ENCODE measurements at places on chromosomes 6 and 20. TPM values are rescaled to one million over a fixed set of nuclear protein-coding genes. Genes with fewer than 3 reads are reported as not detected.

MCHR2 gene
- total RNA-seq: not detected

FGD2 gene
- 19.1 TPM for total RNA-seq

EDN1 gene
- total RNA-seq: 21.7 TPM

GRM1 gene
- total RNA-seq: not detected

NRM gene
- 2.7 TPM for total RNA-seq

ITCH gene
- total RNA-seq: 68.8 TPM

GRCh38 chr6:39843305-39844020 is 51.3 kb downstream of the DAAM2 start:
- no peaks in the 10 kb centered on the region for H3K27me3 ChIP-seq
- peaks cover 15% of the 10 kb centered on the region for H3K4me1 ChIP-seq
- no peak overlapping the region for H3K4me3 ChIP-seq
- no peaks in the 10 kb centered on the region for H3K36me3 ChIP-seq
- no peak for DNase-seq

DNA sequence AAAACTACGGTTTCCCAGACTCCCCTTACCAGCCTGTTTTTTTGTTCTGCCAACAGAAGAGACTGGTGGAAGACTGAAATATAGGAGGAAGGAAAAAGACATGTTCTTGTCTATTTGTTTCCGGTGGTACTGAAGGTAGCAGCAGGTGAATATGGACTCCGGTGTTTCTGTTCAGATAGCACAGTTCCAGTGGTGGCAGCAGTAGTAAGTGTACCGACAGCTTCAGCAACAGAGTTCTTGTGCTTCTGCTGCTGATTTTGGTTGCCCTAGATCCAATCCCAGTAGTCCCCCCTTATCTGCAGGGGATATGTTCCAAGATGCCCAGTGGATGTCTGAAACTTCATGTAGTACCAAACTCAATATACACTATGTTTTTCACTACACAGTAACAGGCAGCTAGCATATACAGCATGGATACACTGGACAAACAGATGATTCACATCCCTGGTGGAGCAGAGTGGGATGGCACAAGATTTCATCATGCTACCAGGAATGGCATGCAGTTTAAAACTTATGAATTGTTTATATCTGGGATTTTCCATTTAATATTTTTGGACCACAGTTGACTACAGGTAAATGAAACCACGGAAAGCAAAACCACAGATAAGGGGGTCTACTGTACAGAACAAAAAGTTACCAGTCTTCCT is 301.8 kb downstream of the BTBD9 start:
- DNase-seq: no peak
- H3K4me3 ChIP-seq: no peak overlapping the region
- no peaks in the 10 kb centered on the region for H3K27me3 ChIP-seq
- no peaks in the 10 kb centered on the region for H3K4me1 ChIP-seq

GRCh38 chr6:4986999-4987398 is 16.8 kb downstream of the RPP40 start:
- no peak for DNase-seq
- H3K4me1 ChIP-seq: no peaks in the 10 kb centered on the region
- no peaks in the 10 kb centered on the region for H3K27me3 ChIP-seq
- H3K36me3 ChIP-seq: no peaks in the 10 kb centered on the region
- H3K27ac ChIP-seq: no peak overlapping the region

GRCh38 chr20:58480551-58481336 is 34.5 kb downstream of the APCDD1L start:
- peaks cover 6% of the 10 kb centered on the region for H3K4me1 ChIP-seq
- H3K36me3 ChIP-seq: no peaks in the 10 kb centered on the region
- no peak for DNase-seq
- H3K27me3 ChIP-seq: no peaks in the 10 kb centered on the region

DNA sequence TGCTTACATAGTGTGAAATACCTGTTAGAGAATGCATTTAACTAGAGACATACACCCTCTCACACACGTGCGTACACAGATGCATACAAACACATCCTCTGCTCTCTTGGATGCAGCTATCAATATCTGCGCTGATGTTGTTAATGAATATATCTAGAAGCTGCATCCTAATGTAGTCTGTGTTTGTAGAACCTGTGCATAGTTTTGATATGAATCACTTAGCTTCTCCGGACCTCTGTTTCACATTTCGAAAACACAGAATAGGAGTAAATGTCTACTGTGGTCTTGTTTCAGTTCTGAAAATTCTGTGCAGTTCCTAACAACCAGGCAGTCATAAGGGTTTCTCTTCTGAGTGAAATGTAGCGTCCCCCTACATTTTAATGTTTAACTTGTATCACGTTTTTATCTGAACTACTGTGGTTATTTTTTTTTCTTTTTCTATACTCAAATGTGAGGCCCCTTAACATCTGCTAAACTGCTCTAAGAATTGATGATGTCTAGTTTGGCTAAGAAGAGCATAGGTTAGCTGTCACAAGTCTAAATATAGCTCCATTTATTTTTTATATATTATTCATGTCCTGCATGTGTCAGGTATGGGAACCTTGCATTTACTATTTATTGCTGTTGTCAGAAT is 254.5 kb downstream of the TMEM242 start:
- no peaks in the 10 kb centered on the region for H3K36me3 ChIP-seq
- DNase-seq: no peak
- H3K4me1 ChIP-seq: peaks cover 6% of the 10 kb centered on the region
- no peak overlapping the region for H3K4me3 ChIP-seq

DNA sequence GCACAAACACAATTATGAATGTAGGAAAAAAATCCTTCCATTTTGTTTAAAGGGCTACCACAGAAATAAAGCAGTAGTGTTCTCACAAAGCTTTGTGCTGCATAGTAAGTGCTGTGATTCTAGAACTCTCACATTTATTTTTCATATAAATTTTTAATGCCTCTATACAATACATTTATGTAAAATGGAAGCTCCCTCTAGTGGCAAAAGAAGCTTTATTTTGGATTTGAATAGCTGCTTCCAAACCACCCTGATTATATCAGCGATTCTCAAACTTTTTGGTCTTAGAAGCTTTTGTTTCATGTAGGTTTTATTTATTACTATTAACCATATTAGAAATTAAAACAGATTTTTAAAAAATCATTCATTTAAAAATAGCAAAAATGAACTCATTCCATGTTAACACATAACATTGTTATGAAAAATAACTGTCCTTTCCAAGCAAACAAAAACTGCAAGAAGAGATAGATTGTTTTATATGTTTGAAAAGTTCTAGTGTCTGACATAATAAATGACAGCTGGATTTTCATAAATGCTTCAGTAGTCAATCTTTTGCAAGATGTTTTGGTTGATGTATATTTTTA is 38.4 kb downstream of the HS3ST5 start:
- H3K4me1 ChIP-seq: no peaks in the 10 kb centered on the region
- H3K27ac ChIP-seq: no peak overlapping the region
- H3K27me3 ChIP-seq: no peaks in the 10 kb centered on the region
- H3K36me3 ChIP-seq: no peaks in the 10 kb centered on the region
- H3K4me3 ChIP-seq: no peak overlapping the region
- no peak for DNase-seq

All from transverse colon (tissue), 4 donors.